Kidney (tissue), 22 donors: ENCODE measurements at places on chromosomes 3 and 15.

- no peaks in the 10 kb centered on the region for H3K36me3 ChIP-seq
- H3K4me1 ChIP-seq: peaks cover 4% of the 10 kb centered on the region
- no peak overlapping the region for H3K4me3 ChIP-seq
- no peak for DNase-seq
Observed at GRCh38 chr3:45123030-45123429, 23.1 kb downstream of the CDCP1 start.

DNA sequence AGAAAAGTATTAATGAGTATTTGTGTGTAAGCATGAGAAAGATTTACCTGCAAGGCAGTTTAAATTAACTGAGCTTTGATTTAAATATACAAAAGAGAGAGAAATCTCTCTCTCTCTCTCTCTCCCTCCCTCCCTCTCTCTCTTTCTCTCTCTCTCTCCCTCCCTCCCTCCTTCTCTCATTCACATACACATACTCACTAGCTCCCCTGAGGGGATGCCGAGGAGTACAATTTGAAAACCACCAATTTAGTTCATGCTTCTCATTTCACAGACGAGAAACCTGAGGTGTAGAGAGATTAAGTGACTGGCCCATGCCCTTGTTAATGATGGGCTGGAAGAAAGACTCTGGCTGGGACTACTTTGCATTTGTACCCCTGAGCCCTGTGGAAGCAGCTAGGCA lies 59.4 kb downstream of the MECOM start:
- H3K27ac ChIP-seq: no peak overlapping the region
- DNase-seq: no peak
- no peaks in the 10 kb centered on the region for H3K27me3 ChIP-seq
- H3K36me3 ChIP-seq: no peaks in the 10 kb centered on the region
- no peak overlapping the region for H3K4me3 ChIP-seq

DNA sequence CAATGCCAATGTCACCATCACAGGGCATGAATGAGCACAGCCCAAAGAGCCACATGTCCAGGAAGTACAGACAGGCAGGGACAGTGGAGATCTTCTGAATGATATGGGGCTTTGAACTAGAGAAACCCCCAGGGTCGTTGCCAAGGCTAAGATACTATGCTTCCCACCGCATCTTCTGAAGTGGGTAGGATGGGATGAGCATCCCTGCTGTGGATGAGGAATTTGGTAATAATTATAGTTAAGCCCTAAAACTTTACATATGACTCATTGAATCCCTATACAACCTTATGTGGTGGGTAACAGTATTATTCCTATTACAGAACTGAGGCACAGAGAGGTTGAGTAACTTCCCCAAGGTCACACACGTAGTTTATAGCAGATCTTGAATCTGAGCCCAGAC lies 44.2 kb downstream of the WNT5A start:
- H3K27me3 ChIP-seq: no peaks in the 10 kb centered on the region
- no peak overlapping the region for H3K4me3 ChIP-seq

DNA sequence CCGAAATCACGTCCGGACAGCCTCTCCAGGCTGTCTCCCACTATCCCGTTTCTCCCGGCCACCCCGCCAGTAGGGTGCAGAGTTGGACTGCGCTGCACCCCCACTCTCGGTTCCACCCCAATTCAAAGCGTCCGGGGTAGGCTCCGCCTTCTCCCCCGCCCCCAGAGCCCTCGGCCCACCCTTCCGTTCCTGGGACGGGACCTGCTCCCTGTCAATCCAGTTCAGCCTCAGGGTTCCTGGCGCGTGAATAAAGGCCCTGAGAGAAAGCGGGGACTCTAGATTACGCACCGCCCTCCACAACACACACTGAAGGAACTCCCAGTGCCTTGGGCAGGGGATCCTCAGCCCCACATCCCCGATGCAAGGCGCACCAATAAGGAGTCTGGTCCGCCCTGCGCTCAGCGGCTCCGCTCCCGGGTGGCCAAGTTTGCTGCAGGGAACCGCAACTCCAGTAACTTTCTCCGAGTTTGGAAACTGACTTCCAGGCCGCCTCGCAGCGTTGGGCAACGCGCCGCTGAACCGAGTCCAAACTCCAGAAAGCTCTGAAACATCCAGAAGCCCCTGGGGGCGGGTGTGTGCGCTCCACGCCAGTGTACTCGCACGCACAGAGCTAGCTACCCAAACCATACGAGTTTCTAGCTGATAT lies 1.9 kb downstream of the ADAMTS9 start:
- peak overlapping the region; percentile 99 for H3K27ac ChIP-seq
- DNase-seq: peak; percentile 98
- H3K4me1 ChIP-seq: no peaks in the 10 kb centered on the region

GRCh38 chr3:197472151-197472550 lies 83.6 kb downstream of the BDH1 start:
- no peaks in the 10 kb centered on the region for H3K36me3 ChIP-seq
- no peak for DNase-seq
- no peaks in the 10 kb centered on the region for H3K27me3 ChIP-seq
- H3K4me3 ChIP-seq: no peak overlapping the region
- peaks cover 4% of the 10 kb centered on the region for H3K4me1 ChIP-seq

DNA sequence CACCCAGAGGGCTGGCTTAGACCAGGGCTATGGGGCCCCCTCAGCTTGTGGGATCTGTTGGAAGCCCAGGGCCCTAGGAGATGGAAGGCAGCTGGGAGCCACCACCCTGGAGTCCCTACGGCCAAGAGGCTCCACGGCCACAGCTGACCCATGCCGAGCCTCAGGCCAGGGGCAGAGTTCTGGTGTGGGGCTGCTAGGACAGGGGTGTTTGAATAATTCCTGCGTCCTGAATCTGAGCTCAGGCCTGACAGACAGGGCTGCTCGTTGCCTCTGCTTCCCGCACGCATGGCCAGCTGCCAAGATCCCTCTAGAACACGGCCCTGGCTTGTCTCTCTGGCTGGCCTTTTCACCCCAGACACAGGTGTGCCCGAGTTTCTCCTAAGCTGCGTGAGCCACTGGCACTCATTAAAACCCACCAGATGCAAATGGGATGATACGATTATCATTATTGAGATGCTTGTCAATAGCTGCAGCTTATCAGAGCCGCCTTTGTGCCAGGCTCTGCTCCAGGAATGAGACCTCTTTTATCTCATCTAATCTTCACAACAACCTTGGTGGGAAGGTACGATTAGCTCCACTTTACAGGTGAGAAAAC lies 70.2 kb downstream of the EFCAB12 start:
- H3K27me3 ChIP-seq: no peaks in the 10 kb centered on the region
- no peaks in the 10 kb centered on the region for H3K36me3 ChIP-seq
- H3K4me3 ChIP-seq: no peak overlapping the region
- H3K4me1 ChIP-seq: no peaks in the 10 kb centered on the region

DNA sequence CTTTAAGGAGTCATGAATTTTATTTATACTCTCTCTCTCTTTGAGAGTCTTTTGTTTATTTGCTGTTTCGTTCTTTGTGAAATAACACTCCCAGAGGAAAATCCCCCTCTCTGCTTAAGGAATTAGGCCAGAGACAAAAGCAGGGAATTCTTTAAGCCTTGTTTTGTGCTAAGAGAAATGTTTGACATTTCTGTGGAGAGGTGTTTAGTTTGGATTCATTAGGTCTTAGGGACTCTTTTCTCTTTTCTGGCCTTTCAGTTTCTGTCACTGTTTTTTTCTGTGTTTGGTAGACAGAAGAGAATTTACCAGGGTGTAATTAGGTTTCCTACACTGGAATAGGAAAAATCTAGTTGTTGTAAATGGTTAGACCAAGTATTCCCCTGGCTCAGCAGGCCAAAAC lies 241.8 kb upstream of the NR2F2 start:
- H3K27ac ChIP-seq: no peak overlapping the region
- no peaks in the 10 kb centered on the region for H3K4me1 ChIP-seq
- peak; percentile 53 for DNase-seq
- no peaks in the 10 kb centered on the region for H3K36me3 ChIP-seq

GRCh38 chr3:127037971-127038446 lies 55.1 kb downstream of the PLXNA1 start:
- no peak overlapping the region for H3K27ac ChIP-seq
- H3K4me3 ChIP-seq: no peak overlapping the region
- H3K36me3 ChIP-seq: no peaks in the 10 kb centered on the region
- no peaks in the 10 kb centered on the region for H3K27me3 ChIP-seq

DNA sequence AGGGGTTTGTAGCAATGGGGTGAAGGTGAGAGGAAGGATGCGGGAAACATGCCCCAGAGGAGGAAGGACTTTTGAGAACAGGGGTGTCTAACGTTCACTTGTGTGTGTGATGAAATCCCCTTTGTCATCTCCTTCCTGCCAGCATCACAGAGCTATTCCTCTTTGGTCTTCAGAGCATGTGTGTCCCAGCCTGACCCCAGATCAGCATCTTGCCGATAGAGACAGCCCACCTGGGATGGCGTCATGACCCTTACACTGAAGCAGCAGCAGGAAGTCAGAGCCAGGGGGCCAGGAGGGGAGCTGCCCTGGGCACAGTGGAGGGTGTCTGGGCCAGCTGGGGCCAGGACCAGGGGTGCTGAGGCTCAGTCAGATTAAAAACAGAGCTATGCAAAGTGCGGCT lies 29.9 kb upstream of the GRIP2 start:
- no peaks in the 10 kb centered on the region for H3K4me1 ChIP-seq
- no peak overlapping the region for H3K27ac ChIP-seq
- DNase-seq: no peak
- no peaks in the 10 kb centered on the region for H3K27me3 ChIP-seq
- H3K36me3 ChIP-seq: no peaks in the 10 kb centered on the region
- no peak overlapping the region for H3K4me3 ChIP-seq

DNA sequence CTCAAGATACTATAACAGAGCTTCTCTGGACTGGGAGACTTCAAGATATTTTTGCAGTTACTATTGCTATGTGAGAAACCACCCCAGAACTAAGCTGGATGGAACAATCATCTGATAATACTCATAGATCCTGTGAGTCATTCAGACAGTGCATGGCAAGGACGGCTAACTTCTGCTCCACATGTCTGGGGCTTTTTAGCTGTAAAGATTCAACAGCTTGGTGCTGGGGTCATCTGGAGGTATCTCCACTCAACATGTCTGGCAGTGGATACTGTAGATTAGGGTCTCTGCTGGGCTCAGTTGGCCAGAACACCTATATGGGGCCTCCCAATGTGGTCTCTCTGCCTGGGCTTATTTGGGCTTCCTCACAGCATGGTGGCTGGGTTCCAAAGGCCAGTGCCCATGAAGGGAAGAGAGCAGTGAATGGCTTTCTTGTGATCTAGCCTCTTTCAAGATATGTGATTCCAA lies 117.3 kb upstream of the SLC7A14 start:
- no peak overlapping the region for H3K27ac ChIP-seq
- no peaks in the 10 kb centered on the region for H3K36me3 ChIP-seq
- DNase-seq: no peak
- no peak overlapping the region for H3K4me3 ChIP-seq
- no peaks in the 10 kb centered on the region for H3K4me1 ChIP-seq
- H3K27me3 ChIP-seq: no peaks in the 10 kb centered on the region
